Progenitor cell of endocrine pancreas (in vitro differentiated cells): ENCODE measurements at places on chromosomes 12 and 14. TPM values are rescaled to one million over a fixed set of nuclear protein-coding genes. Genes with fewer than 3 reads are reported as not detected.

Gene HPD
- not detected in 2 replicates for total RNA-seq

Gene CCDC196
- total RNA-seq = not detected in 2 replicates

Gene C12orf54
- not detected in 2 replicates for total RNA-seq

Gene SIX1
- 0.79 and 1.0 TPM in 2 replicates for total RNA-seq

Gene SYNDIG1L
- 0.29 and 0.34 TPM in 2 replicates for total RNA-seq

Gene PITPNM2
- total RNA-seq = 2.1 and 2.6 TPM in 2 replicates

Gene RBM19
- total RNA-seq = 39.4 and 42.9 TPM in 2 replicates

Gene KRT73
- total RNA-seq = not detected in 2 replicates

Gene G2E3
- total RNA-seq = 30.6 and 31.4 TPM in 2 replicates

Gene HCAR3
- not detected in 2 replicates for total RNA-seq

Gene FOXN4
- 0.33 and 0.34 TPM in 2 replicates for total RNA-seq

Gene RNF212B
- not detected in 2 replicates for total RNA-seq

Gene NUAK1
- total RNA-seq = 7.6 and 9.7 TPM in 2 replicates

Gene GPR68
- total RNA-seq = 0.31 and 0.87 TPM in 2 replicates

Gene DLGAP5
- total RNA-seq = 31.2 and 32.9 TPM in 2 replicates

Gene TAS2R7
- total RNA-seq = not detected in 2 replicates

Gene ITGB7
- 0.29 and 0.93 TPM in 2 replicates for total RNA-seq

Gene IFNG
- total RNA-seq = not detected in 2 replicates

Gene KCNH5
- 3.1 and 4.6 TPM in 2 replicates for total RNA-seq

Gene ZFYVE21
- total RNA-seq = 47.2 and 52.5 TPM in 2 replicates

Gene AHNAK2
- total RNA-seq = 1.1 and 1.2 TPM in 2 replicates

Gene PTCSC3
- total RNA-seq = not detected in 2 replicates

Gene MVK
- total RNA-seq = 28.1 and 33.3 TPM in 2 replicates

Gene KRT5
- not detected in 2 replicates for total RNA-seq

Gene AMDHD1
- 0.41 and 0.53 TPM in 2 replicates for total RNA-seq

Gene PTPRO
- total RNA-seq = 0.24 and 0.69 TPM in 2 replicates

Gene KLHL33
- total RNA-seq = 0.04 and 0.05 TPM in 2 replicates

Gene TRIM9
- total RNA-seq = 1.7 and 2.6 TPM in 2 replicates

Gene C12orf56
- total RNA-seq = 0.84 and 1.00 TPM in 2 replicates

Gene KIAA0586
- 17.7 and 19.8 TPM in 2 replicates for total RNA-seq

Gene PTPN21
- total RNA-seq = 40.0 and 42.1 TPM in 2 replicates

Gene RBP5
- total RNA-seq = 5.8 and 7.6 TPM in 2 replicates

Gene MAP3K9
- 27.6 and 31.8 TPM in 2 replicates for total RNA-seq

Gene MYL2
- total RNA-seq = not detected in 2 replicates

Gene KRT79
- total RNA-seq = not detected in 2 replicates

Gene SMIM41
- not detected in 2 replicates for total RNA-seq

Gene KRT71
- not detected in 2 replicates for total RNA-seq

Gene DPPA3
- total RNA-seq = not detected in 2 replicates

Gene GUCY2C
- total RNA-seq = 1.2 and 1.7 TPM in 2 replicates

Gene RIMBP2
- 31.1 and 31.6 TPM in 2 replicates for total RNA-seq

Gene TIGAR
- 18.2 and 21.6 TPM in 2 replicates for total RNA-seq

Gene NEUROD4
- total RNA-seq = not detected in 2 replicates

Gene JPH4
- total RNA-seq = not detected in 2 replicates
